ENCODE measurements at places on chromosomes 5 and 9.

GRCh38 chr9:14272927-14273528 lies 40.9 kb downstream of the NFIB start:
- DNase-seq: no peak

DNA sequence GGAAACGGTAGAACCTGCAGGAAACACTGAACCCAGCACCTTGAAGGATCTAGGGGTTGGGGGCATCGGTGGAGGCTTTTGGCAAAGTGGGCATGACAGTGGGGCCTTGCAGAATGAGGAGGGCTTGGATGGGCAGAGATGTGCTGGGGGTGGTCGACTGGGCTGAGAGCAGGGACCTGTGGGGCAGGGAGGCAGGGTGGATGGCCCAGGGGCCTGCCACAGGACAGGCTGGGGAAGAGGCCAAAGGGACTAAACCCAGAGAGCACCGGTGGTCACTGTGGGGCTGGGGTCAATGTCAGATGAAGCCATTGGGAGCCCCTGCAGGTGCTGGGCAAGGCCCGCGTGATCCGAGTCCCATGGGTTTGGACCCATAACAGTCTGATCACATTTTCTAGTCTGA lies 175.3 kb downstream of the DAB2IP start:
- DNase-seq: no peak

DNA sequence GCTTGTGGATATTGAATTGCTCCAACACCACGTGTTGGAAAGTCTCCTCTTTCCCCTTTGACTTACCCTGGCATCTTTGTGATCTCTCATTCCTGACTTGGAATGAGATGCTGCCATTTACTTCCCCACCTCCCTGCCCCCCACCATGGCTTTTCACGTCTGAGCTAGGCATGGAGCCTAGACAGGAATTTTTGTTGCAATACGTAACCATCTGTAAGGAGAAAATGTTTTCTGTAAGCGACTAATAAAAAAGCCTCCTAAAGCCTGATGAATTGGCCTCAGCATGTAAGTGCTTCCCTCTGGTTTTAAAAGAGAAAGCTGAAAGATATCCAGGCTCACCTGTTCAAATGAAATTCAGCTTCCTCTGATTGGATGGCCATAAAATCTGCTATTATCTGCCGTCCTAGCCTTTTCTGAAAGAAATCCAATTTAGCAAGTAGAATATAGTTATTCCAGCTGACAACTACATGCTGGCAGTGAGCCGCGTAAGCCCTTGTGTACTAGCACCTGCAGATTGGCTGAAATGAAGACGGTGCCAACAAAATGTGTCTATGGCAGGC lies 200.1 kb downstream of the NSG2 start:
- no peak for DNase-seq

DNA sequence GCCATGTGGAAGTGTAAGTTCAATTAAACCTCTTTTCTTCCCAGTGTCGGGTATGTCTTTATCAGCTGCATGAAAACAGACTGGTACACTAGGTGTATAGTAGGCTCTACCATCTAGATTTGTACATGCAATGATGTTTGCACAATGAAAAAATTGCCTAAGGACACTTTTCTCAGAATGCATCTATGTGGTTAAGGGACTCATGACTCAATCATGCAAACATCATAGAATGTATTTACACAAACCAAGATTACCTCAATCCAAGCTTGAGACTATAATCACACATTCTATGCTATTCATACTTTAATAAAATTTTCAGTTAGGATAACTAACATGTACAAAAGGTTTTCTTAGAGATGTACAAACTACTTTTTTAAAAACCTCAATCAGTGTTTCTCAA lies 1164.5 kb downstream of the CDH12 start:
- no peak for DNase-seq

DNA sequence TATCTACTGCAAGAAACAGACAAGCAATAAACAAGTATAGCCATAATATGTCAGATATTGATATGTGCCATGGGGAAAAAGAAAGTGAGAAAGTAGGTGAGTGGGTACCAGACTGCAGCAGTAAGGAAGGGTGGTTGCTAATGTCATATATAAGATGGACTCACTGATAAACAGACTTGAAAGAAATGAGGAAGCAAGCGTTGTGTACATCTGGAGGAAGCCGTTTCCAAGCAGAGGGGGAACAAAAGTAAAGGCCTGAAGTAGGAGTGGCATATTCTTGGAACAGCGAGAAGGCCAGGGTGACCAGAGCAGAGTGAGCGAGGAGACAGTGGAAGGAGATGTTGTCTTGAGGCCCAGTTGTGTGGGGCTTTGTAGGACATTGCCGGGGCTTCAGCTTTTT lies 142.2 kb upstream of the MAP3K1 start:
- no peak for DNase-seq

GRCh38 chr9:108412755-108413154 lies 443.0 kb downstream of the ACTL7B start:
- DNase-seq: no peak

GRCh38 chr5:139368613-139369012 lies 14.5 kb downstream of the SLC23A1 start:
- DNase-seq: no peak

- DNase-seq: no peak
Measured at GRCh38 chr5:65137631-65138030, 344.1 kb downstream of the ADAMTS6 start.

DNA sequence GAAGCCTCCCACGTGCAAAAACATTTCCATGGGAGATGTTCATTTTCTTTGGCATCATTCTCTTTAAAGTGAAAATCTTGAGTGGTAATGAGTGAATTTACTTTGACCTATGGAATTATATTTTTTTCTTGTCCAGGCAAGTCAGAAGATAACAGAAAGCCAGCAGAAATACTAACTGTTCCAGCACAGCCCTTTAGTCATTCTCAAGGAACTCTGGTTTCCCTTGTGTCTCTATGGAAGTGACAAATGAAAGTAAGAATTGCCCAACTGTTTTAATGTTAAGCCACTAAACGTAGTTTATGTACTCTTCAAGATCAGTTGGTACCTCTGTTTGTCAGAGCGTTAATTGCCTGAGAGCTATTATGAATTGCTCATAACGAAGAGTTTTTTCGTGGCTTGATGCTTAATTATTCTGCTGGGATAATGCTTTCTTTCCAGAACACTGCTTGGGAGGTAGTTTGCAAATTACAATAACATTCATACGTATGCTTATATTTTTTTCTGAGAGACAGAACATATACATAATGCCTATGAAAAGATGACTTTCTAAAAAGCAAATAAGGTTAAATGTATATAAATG lies 84.5 kb upstream of the CER1 start:
- DNase-seq: no peak

- DNase-seq: no peak
Measured at GRCh38 chr9:124280176-124280691, 22.5 kb downstream of the NEK6 start.

DNA sequence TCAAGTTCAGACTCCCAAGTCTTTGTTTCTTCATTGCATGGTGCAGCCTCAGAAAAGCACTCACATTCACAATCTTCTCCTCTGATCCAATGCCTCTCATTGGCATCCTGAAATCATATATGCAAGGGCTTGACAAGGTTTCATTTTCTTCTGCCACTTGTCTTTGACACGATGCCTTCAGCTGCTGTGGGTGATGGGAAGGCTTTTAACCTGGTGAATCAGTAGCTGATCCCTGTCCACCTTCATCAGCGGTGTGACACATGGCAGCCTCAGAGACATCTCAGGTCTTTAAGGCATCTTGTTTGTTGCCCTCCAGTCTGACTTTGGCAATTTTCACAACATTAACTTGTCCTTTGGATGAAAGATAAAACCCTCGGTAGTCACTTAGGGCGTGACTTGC lies 147.2 kb downstream of the PRELID2 start:
- no peak for DNase-seq

- DNase-seq: no peak
Measured at GRCh38 chr5:53063176-53063575, 46.4 kb downstream of the MOCS2 start.

- DNase-seq: no peak
Measured at GRCh38 chr9:131391020-131391419, 2.9 kb upstream of the PRRC2B start.

DNA sequence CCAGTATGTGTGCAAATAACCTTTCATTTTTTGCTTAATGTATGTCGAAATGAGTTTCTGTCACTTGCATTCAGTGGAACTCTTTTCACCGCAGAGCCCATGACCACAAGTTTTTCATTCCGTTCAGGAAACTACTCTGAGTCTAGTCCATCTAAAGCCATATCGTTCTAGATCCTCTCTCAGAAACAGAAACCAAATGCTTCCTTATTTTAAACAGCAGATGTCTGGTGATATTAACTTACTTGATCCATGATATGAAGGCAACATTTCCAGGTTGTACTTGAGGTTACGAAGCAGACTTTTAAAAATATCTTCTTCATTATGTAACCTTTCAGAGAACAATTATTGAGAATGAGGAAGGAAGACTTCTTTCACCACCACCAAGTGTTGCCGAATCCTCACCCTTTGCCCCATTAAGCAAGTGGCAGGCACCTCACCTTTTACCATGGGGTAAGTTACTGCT lies 72.4 kb upstream of the GNAQ start:
- no peak for DNase-seq

DNA sequence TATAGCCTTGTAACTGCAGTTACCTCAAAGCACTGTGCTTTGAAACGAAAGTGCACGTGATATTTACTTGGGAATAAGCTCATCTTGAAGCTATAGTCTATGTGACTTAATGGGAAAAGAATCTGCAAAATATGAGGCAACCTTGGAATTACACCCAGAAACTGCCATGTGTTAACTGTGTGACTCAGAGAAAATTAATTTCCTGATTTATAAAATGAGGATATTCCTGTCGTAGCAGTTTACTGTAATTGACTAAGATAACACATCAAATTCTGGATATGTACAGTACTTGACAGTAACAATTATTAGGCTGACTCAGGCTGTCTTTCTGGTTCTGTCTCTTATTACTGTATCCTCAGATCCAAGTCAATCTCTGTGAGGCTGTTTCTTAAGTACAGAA lies 1079.9 kb upstream of the ACO1 start:
- no peak for DNase-seq

GRCh38 chr5:107563959-107564544 lies 106.7 kb downstream of the EFNA5 start:
- DNase-seq: no peak

- DNase-seq: no peak
Measured at GRCh38 chr9:130409246-130409645, 35.5 kb upstream of the ASS1 start.

GRCh38 chr5:62077387-62077786 lies 228.6 kb upstream of the KIF2A start:
- DNase-seq: no peak

- DNase-seq: no peak
Measured at GRCh38 chr9:16515207-16515606, 355.3 kb downstream of the BNC2 start.

DNA sequence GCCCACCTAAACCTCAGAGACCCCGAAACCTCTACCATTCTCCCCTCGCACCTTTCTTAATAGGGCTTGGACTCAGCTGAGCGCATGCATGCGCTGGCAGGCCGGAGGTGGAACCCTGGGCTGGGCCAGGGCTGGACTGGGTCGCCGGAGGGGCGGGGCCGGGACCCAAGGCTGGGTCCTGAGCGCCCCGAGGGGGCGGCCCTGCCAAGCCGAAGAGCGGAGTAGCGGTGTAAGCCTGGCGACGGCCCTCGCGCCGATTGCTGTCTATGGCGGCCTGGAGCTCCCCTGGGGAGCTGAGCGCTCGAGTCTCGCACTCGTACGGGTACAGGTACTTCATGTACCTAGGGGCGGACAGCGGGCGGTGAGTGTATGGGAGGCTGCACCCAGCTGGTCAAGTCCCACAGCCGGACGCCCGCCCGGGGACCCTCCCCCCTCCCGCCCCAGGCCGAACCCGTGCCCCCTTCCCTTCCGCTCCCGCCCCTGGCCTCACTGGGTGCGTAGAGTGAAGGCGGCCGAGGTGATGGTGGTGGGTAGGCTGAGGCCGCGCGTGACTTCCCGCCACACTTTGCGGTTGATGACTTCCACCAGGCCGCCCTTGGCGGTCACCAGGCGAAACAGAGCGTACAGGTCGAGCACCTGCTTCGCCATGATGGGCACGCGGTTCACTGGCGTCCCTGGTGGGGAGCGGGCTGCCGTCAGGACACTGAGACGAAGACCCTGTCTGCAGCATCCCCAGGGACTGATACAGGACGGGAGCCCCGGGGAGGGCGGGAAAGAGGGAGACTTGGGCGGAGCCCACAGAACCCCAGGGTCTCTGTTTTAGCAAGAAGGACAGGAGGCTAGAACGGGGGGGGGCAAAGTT lies 3.3 kb upstream of the DCTN3 start:
- DNase-seq: no peak

DNA sequence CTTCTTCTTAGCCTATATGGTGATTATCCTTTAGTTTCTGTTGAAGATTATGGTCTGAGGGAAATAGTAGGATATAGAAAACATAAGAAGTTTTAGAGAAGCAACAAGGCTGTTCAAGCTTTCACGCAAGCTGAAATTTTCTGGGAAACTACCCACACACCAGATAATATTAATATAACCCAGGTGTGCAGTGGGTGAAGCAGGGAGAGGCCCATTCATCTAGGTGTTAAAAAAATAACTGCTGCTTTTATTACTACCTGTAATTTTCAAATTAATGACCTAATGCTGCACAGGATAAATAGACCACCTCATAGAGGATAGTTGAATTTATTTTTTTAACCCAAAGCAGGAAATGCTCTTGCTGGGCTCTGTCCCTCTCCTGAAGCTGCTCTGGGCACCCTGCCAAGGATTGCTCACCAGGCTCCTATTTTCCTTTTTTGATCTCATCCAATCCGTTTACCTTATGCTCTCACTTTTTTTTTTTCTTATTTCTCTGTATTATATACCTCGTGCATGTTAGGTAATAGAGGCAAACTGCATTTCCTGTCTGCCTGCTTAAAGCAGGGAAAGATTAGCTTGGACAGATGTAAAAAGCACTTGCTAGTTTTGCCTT lies 124.3 kb upstream of the SLC12A2 start:
- DNase-seq: no peak

GRCh38 chr5:91357012-91357634 lies 26.0 kb downstream of the ARRDC3 start:
- DNase-seq: no peak

GRCh38 chr5:36346896-36347690 lies 45.4 kb upstream of the RANBP3L start:
- no peak for DNase-seq
